Stimulated activated CD8-positive, alpha-beta memory T cell treated with anti-CD3 and anti-CD28 coated beads, Interleukin-12 subunit alpha, Interleukin-12 subunit beta, amount 100 ng/mL, for 4 hours (primary cell): ENCODE measurements at places on chromosomes 7 and 10.

DNA sequence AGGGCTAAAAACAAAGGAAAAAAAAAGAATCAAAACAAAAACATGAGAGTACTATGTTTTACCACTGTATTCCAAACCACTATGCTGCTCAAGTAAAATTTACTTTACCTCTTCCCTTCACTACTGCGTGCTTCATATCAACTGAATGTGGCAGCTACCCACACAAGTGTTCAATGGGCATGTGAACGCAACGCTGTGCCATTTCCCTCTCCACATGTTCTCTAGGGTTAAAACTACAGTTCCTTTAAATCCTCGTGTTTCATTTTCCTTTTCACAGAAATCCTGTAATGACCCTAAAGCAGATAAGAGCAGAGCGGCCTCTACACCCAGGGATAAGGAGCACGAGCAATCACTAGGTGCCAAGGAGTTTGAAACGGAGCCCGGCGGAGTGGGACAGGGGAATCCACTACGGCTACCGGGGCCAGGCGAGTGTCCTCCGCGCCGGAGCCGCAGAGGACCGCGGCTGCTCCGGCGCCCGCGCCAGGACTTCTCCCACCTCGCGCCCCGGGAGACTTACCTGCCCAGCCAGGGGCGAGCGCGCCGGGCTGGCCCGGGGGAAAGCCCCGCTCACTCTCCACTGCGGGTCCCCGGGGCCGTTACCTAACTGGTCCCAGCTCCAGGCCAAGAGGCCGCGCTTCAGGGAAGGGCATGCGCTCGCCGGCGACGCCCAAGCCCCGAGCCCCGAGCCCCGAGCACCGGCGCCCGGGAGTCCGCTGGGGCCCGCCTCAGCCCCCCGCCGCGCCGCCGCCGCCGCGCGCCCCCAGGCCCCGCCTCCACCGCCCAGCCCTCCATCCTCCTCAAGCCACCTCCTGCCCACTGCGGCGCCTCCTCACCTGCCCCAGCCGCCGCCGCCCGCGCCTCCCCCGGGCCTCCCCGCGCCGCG is 711 bp downstream of the NAMPT start:
- peak; percentile 56 for DNase-seq

DNA sequence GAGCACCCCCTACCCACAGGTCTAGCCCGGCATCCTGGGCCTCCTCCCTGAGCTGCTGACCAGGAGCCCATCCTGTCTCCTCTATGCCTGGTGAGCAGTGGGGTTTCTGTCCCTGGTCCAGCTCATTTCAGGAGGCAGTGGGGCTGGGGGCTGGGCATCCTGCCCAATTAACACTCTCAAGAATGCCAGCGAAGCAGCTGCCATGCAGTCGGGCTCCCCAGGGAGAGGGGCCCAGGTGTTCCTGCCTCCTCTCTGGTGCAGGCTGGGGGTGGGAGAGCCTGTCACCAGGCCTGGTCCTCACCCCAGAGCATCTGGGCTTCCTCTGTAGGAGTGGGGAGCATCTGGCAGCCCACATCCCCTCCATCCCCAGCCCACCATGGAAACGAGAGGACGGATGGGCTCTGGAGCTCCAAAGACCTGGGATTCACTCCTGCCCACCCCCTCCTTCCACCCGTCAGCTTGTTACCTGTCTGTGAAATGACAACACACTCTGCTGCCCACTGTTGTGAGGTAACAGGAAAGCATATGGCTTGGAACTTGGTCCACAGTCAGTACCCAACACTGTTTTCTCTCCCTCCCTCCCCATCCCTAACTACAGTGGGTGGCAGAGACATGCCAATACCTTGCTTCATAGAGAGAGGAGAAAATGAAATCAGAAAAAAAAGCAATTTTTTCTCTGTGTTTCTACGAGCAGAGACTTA is 69.1 kb downstream of the SLIT1 start:
- no peak for DNase-seq

- peak; percentile 48 for DNase-seq
Observed at GRCh38 chr10:72337039-72337629, 17.6 kb downstream of the DNAJB12 start.

DNA sequence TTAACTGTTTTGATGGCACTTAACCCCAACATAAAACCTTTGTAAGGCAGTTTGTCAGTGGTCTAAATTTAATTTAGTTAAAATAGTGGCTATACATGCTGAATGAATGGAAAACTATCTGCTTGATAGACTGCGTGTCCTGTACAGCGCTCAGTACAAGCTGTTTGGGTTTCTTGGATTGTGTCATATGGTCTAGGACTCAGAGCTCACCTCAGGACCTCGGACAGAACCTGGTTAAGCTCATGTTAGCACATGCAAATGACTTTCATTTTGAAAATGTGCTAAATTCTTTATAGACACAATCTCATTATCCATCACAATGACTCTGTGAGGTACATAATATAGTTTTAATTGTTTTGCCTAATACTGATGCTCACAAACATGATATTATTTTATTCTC is 55.7 kb upstream of the RELN start:
- no peak for DNase-seq

GRCh38 chr10:71823356-71823755 is 27.7 kb downstream of the PSAP start:
- DNase-seq: no peak

- DNase-seq: no peak
Observed at GRCh38 chr7:150385302-150385723, 6.2 kb downstream of the ZNF775 start.
